ENCODE measurements at places on chromosomes 12 and 14. TPM values are rescaled to one million over a fixed set of nuclear protein-coding genes. Genes with fewer than 3 reads are reported as not detected.

The GALNT9 gene
- total RNA-seq, result 0.18 TPM

The LTB4R2 gene
- 7.6 TPM for total RNA-seq

The VRTN gene
- 0.39 TPM for total RNA-seq

GRCh38 chr14:20873370-20874177 lies 17.6 kb upstream of the RNASE3 start:
- no peak overlapping the region for H3K4me3 ChIP-seq
- no peaks in the 10 kb centered on the region for H3K36me3 ChIP-seq
- H3K27me3 ChIP-seq, result peaks cover 12% of the 10 kb centered on the region

The NRXN3 gene
- total RNA-seq, result 0.69 TPM
